ENCODE measurements at places on chromosomes 11 and 22. TPM values are rescaled to one million over a fixed set of nuclear protein-coding genes. Genes with fewer than 3 reads are reported as not detected.

TMA7B gene
- 1.5 TPM for total RNA-seq

BIRC3 gene
- total RNA-seq: 100 TPM

CCDC81 gene
- total RNA-seq: 0.81 TPM

CACNA1I gene
- total RNA-seq: 0.27 TPM

PRG2 gene
- total RNA-seq: 1.0 TPM

NOX4 gene
- not detected for total RNA-seq

HBG1 gene
- total RNA-seq: not detected

BAIAP2L2 gene
- 1.2 TPM for total RNA-seq

IPO7 gene
- 177 TPM for total RNA-seq

DNA sequence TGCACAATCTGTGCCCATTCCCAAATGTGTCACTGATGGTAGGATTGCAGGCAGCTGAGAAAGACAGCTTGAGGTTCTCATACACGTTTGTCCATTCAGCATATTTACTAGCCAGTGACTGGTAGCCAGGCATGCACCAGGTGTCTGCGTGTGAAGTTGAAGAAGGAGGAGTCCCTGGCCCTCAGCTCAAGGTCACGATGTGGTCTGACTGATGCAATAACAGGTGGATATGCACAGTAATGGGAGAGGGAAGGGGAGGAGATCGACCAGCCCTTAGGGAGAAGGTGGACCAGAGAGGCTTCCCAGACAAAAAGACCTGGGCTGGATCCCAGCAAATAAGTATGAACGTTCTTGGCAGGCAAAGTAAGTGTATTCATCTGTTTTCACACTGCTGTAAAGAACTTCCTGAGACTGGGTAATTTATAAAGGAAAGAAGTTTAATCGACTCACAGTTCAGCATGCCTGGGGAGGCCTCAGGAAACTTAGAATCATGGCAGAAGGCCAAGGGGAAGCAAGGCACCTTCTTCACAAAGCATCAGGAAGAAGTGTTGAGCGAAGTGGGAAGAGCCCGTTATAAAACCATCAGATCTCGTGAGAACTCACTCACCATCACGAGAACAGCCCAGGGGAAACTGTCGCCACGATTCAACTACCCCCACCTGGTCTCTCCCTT lies 96.0 kb downstream of the MN1 start:
- H3K27me3 ChIP-seq: peaks cover 17% of the 10 kb centered on the region
- no peak overlapping the region for H3K27ac ChIP-seq
- H3K4me1 ChIP-seq: no peaks in the 10 kb centered on the region
- no peak overlapping the region for H3K4me3 ChIP-seq

GRCh38 chr11:40129266-40129665 lies 1330.2 kb downstream of the LRRC4C start:
- H3K4me3 ChIP-seq: no peak overlapping the region
- H3K27me3 ChIP-seq: no peaks in the 10 kb centered on the region
- no peak for DNase-seq
- no peaks in the 10 kb centered on the region for H3K36me3 ChIP-seq

DNA sequence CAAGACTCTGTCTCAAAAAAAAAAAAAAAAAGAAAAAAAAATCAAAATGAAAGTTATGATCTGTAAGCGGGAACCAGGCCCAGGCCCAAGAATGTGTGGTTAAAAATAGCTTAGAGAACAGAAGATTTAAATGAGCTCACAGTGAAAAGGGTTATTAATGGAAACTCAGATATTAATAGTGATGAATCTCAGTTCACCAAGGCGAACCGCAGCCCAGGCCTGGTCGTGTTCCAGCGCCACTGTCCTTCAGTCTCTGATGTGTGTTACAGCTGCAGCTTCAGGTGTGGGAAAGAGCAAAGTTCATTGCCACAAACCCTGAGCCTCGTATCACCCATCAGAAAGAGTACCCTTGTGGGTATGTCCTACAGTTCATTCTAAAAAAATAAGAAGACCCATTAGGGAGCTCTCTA lies 107.1 kb downstream of the GAB2 start:
- H3K4me3 ChIP-seq: no peak overlapping the region
- no peaks in the 10 kb centered on the region for H3K36me3 ChIP-seq
- no peaks in the 10 kb centered on the region for H3K27me3 ChIP-seq

DNA sequence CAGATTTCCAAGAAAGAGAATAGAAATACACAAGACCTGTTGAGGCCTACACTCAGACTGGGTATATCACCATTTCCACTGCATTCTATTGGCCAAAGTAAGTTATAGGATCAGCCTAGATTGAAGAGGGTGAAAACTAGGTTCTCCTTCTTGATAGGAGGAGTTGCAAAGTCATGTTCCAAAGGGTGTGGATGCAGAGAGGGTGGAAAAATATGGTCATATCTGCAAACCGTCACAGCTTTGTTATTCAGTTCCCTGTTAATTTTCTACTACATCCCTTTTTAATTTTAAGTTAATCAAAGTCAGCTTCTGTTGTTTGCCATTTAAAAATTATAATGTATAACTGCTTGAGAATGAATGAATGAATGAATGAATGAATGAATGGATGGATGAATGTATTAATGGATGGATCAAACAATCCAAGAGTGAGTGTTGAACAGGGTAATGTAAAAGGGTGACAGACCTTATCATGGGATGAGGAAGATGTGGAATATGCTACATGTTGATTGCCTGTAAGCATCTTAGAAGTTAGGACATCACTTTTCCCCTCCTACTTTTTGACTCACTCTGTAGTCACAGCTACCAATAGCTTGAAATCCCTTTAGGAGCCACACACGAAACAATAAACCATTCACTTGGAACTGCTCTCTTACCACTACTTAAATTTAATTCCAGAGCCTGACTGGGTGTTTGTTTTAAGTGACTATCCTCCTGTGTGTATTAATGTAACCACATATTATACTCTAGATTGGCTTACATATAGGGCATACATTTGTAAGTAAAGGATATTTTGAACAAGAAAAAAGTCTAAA lies 121.5 kb downstream of the CCDC34 start:
- no peak for DNase-seq
- H3K4me3 ChIP-seq: no peak overlapping the region
- H3K27me3 ChIP-seq: peaks cover 3% of the 10 kb centered on the region
- H3K36me3 ChIP-seq: no peaks in the 10 kb centered on the region
- H3K4me1 ChIP-seq: no peaks in the 10 kb centered on the region

- no peak for DNase-seq
- H3K4me3 ChIP-seq: no peak overlapping the region
- no peaks in the 10 kb centered on the region for H3K36me3 ChIP-seq
- no peaks in the 10 kb centered on the region for H3K4me1 ChIP-seq
- H3K27ac ChIP-seq: no peak overlapping the region
These were observed 357.8 kb upstream of the LARGE1 start for GRCh38 chr22:34278121-34278520.

DNA sequence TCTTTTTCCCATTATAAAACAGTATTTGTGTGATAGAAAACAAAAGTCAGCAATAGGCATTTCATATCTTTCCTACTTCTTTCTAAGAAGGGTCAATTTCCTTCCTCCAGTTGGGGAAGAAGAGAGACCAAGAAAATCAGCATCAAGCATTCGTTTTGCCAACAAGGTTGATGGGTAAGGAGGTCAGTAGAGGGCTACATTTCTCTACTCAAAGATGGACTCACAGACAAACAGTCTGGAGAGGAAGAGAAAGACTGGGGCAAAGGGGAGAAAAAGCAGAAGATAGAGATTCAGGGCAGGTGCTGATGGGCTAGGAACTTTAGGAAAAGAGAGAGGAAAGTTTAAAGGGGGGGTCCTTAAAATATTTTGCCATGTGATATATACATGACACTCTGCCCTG lies 8.6 kb upstream of the MTNR1B start:
- H3K36me3 ChIP-seq: no peaks in the 10 kb centered on the region
- H3K27me3 ChIP-seq: no peaks in the 10 kb centered on the region
- H3K4me3 ChIP-seq: no peak overlapping the region
- DNase-seq: no peak

DNA sequence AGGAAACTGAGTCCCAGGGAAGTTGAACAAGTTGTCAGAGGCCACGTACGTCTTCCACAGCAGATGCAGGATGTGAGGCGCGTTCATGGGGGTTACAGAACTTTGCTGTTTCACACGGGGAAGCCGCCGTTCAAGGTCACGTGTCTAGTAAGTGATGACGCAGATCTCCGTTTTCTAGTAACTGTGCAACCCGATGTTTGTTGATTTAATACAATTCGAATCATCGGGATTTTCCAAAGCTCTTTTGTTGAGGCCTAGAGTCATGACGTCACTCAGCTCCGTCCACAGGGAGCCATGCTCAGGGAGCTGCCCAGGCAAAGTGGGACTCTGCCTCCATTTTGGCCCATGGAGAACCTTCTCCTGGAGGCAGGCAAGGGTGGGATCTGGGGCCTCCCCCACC lies 1121.8 kb downstream of the TBC1D22A start:
- H3K27ac ChIP-seq: no peak overlapping the region
- peaks cover 5% of the 10 kb centered on the region for H3K27me3 ChIP-seq
- H3K4me3 ChIP-seq: no peak overlapping the region
- no peaks in the 10 kb centered on the region for H3K4me1 ChIP-seq

DNA sequence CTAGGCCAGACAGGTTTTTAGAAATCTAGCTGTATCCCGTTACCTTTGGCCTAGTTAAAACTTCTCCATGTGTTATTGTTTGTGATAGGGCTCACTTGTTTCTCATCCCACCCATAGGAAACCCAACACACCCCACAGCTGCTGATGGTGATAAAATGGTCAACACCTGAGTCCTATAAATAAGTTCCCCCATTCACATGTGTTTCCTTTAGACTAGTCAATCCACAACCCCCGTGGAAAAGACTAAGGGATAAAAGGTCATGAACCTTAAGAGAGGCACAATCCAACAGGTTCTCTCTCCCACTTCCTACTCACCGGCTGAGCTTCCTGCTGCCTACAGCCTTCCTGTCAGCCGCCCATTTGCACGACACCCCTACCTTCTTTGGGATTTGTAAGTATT lies 768.4 kb downstream of the JRKL start:
- H3K4me3 ChIP-seq: no peak overlapping the region
- H3K4me1 ChIP-seq: no peaks in the 10 kb centered on the region
- DNase-seq: no peak
- no peaks in the 10 kb centered on the region for H3K36me3 ChIP-seq
- H3K27me3 ChIP-seq: no peaks in the 10 kb centered on the region
- H3K27ac ChIP-seq: no peak overlapping the region

- DNase-seq: no peak
- H3K27me3 ChIP-seq: no peaks in the 10 kb centered on the region
- H3K36me3 ChIP-seq: no peaks in the 10 kb centered on the region
These were observed 1.5 kb upstream of the SIK3 start for GRCh38 chr11:117099696-117100095.

- no peak overlapping the region for H3K4me3 ChIP-seq
- DNase-seq: no peak
- no peaks in the 10 kb centered on the region for H3K4me1 ChIP-seq
These were observed 154.9 kb upstream of the MPPED2 start for GRCh38 chr11:30741039-30741550.

- H3K27me3 ChIP-seq: peaks cover 2% of the 10 kb centered on the region
- no peaks in the 10 kb centered on the region for H3K36me3 ChIP-seq
- H3K27ac ChIP-seq: no peak overlapping the region
These were observed 613.9 kb downstream of the TBC1D22A start for GRCh38 chr22:47376322-47376700.

GRCh38 chr11:326842-327580 lies 6.4 kb upstream of the IFITM3 start:
- DNase-seq: peak; percentile 92
- peak overlapping the region; percentile 98 for H3K27ac ChIP-seq
- no peaks in the 10 kb centered on the region for H3K27me3 ChIP-seq

GRCh38 chr22:20272174-20272573 lies 4.1 kb upstream of the RTN4R start:
- H3K27me3 ChIP-seq: no peaks in the 10 kb centered on the region
- H3K36me3 ChIP-seq: no peaks in the 10 kb centered on the region
- H3K4me1 ChIP-seq: peaks cover 2% of the 10 kb centered on the region
- no peak for DNase-seq

- no peak overlapping the region for H3K4me3 ChIP-seq
- no peaks in the 10 kb centered on the region for H3K4me1 ChIP-seq
- no peak overlapping the region for H3K27ac ChIP-seq
- no peaks in the 10 kb centered on the region for H3K36me3 ChIP-seq
- DNase-seq: no peak
These were observed 93.2 kb downstream of the LDLRAD3 start for GRCh38 chr11:36037031-36037430.

- H3K27ac ChIP-seq: no peak overlapping the region
- H3K4me1 ChIP-seq: peaks cover 2% of the 10 kb centered on the region
- no peak overlapping the region for H3K4me3 ChIP-seq
- no peaks in the 10 kb centered on the region for H3K36me3 ChIP-seq
- peaks cover 51% of the 10 kb centered on the region for H3K27me3 ChIP-seq
These were observed 1.3 kb downstream of the RAG1 start for GRCh38 chr11:36569095-36569494.

DNA sequence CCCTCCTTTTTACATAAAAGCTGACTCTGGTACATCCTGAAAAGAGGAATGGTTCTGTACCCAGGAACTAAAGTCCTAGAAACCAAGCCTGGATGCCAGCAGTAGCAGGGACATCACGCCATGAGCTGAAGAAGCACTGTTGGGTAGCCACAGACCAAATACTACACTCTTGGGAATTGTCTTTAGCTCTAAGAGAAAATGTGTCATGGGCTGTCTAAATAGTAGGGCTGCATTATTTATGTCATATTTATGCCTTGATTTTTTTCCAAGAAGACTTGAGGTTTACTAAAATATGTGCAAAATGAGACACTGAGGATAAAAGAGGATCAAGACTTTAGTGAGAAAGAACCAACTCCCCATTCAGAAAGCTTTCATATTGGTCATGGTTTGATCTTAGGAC lies 213.6 kb downstream of the RAB38 start:
- H3K27ac ChIP-seq: no peak overlapping the region
- H3K4me3 ChIP-seq: no peak overlapping the region
- no peak for DNase-seq

- H3K36me3 ChIP-seq: no peaks in the 10 kb centered on the region
- no peaks in the 10 kb centered on the region for H3K27me3 ChIP-seq
- no peaks in the 10 kb centered on the region for H3K4me1 ChIP-seq
- no peak overlapping the region for H3K27ac ChIP-seq
These were observed 226.2 kb upstream of the BLID start for GRCh38 chr11:122342089-122342744.

- no peak overlapping the region for H3K4me3 ChIP-seq
- no peak for DNase-seq
- H3K36me3 ChIP-seq: no peaks in the 10 kb centered on the region
- peaks cover 69% of the 10 kb centered on the region for H3K4me1 ChIP-seq
- no peak overlapping the region for H3K27ac ChIP-seq
These were observed 23.2 kb downstream of the NF2 start for GRCh38 chr22:29626497-29627195.

- H3K4me3 ChIP-seq: no peak overlapping the region
- no peaks in the 10 kb centered on the region for H3K36me3 ChIP-seq
- peaks cover 6% of the 10 kb centered on the region for H3K4me1 ChIP-seq
- no peak for DNase-seq
These were observed 4.7 kb downstream of the WNT7B start for GRCh38 chr22:45972091-45972888.

Measured in activated naive CD4-positive, alpha-beta T cell treated with anti-CD3 and anti-CD28 coated beads for 36 hours (primary cell).